Suppressor macrophage treated with lipopolysaccharide for 1 hour (primary cell): ENCODE measurements at places on chromosomes 7 and 10.
A peak's percentile ranks its signal among the peaks of the same experiment; 100 is the strongest.

DNA sequence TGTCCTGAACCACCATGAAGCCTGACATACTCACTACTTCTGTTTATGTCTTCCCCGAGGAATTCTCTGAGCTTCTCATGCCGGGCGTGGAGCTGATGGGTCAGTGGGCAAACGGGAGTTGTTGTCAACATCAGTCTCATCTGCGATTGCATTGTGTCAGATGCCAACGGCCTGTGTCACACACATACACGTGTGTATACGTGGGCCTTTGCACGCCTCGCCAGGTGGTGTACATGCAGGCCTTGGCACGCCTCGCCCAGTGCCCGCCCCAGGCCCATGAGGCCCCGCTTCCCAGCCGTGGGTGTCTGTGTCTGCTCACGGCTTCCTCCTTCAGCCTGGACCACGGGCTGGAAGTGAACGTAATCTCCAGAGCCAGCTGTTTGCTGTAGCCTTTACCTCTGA lies 7.5 kb upstream of the CSGALNACT2 start:
- DNase-seq, result peak; percentile 60

- no peak for DNase-seq
These were observed 24.2 kb upstream of the ARMC3 start for GRCh38 chr10:22903694-22904093.

- DNase-seq, result no peak
These were observed 145.4 kb downstream of the ARHGAP22 start for GRCh38 chr10:48459270-48460150.

- no peak for DNase-seq
These were observed 570.3 kb downstream of the DNAJB6 start for GRCh38 chr7:157907091-157907490.
